CD4-positive, alpha-beta T cell treated with Interleukin-10 for 1 hour (primary cell): ENCODE measurements at places on chromosomes 11 and 22.

DNA sequence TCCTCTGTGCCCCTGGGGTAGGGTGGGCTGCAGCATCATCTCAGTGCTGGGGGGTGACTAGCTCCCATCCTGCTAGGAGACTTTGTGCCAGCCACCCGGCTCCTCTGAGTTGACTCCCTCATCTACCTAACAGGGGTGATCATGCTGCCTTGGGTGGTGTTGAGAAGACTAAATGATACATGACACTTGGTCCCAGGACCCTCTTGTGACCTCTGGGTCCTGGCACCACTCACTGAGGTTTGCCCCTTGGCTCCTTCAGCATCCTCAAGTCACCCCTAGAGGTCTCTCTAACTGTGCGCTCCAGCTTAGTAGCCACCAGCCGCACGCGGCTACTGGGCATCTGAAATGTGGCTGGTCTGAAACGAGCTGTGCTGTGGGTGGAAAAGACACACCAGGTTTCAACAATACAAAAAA, 72.1 kb downstream of the LRRC32 start:
- DNase-seq, result peak; percentile 12

- no peak for DNase-seq
Measured at GRCh38 chr22:49656291-49656851, 171.3 kb downstream of the BRD1 start.

- no peak for DNase-seq
Measured at GRCh38 chr11:17972987-17973386, 39.9 kb downstream of the SERGEF start.

DNA sequence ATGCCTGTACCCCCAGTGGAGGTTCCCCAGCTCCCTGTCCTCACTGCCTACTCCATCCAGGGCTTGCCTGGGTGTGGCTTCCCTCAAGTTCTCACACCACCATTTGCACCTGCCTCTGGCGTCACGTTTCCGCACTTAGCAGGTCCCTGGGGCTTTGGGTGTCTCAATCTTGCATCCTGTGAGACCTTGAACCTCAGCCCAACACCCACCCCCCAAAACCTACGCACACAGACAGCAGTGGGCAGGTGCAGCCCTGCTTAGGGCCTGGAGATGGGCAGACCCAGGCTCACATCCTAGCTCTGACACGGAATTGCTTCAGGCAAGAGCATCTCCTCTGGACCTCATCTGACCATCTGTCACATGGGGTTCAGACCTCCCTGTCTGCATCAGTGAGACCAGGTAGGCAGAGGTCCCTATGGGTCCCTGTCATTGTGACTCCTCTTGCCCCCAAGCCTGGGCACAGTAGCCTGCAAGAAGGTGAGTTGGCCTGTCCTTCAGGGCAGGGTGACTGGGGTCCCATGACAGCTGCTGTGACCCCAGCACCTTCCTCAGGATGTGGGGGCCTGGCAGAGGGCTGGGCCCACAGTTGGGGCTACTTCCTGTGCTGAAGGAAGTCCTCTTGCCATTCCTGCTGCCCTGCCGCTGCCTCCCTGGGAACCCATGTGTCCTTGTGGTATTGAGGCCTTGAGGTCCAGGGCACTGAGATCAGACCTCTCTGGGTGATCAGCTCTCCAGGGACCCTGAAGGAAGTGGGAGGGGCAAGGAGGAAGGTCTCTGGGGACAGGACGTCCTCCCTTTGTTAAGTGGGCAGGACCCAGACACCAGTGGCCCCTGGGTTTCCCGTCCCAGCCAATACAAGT, 2.0 kb downstream of the SIPA1 start:
- peak; percentile 88 for DNase-seq

GRCh38 chr22:23283591-23284503, 103.5 kb downstream of the BCR start:
- DNase-seq, result no peak

DNA sequence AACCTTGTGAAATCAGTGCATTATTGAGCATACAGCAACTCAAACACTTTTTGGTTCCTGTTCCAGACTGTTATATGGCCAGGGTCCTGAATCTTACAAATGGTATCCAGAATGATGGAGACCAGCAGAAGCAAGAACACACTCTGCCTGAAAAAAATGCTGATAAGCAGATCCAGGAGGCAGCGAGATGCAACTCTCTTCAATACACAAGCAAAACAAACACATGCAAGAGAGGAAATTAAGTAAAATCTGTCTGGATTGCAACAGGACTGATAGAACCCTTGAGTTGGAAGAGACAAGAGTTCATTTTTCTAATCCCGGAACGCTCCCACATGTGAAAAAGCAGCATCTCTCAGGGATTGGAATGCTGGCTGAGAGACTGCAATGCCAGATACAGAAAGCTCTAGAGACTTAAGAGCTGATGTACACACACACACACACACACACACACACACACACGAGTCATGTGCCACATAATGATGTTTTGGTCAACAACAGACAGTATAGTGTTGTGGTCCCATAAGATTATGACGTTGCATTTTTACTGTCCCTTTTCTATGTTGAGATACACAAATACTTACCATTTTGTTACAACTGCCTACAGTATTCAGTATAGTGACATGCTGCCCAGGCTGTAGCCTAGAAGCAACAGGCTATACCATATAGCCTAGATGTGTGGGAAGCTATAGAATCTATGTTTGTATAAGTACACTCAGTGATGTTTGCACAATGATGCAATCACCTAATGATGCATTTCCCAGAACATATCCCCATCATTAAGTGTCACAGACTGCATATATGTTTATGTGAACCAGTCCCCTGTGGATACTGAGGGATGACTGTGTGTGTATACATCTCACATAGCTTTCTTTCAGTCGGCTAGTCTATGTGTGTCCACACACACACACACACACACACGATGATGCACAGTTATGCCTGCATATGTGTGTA, 406.6 kb downstream of the LARGE1 start:
- no peak for DNase-seq

GRCh38 chr11:20634781-20635180, 34.6 kb upstream of the NELL1 start:
- DNase-seq, result no peak

- DNase-seq, result no peak
Measured at GRCh38 chr22:18983120-18983651, 47.1 kb upstream of the PRODH start.

GRCh38 chr11:34970480-34970879, 54.1 kb downstream of the PDHX start:
- no peak for DNase-seq

GRCh38 chr11:3216027-3216525, 2.5 kb downstream of the MRGPRG start:
- DNase-seq, result no peak

- no peak for DNase-seq
Measured at GRCh38 chr11:64385945-64386704, 27.2 kb downstream of the RPS6KA4 start.

DNA sequence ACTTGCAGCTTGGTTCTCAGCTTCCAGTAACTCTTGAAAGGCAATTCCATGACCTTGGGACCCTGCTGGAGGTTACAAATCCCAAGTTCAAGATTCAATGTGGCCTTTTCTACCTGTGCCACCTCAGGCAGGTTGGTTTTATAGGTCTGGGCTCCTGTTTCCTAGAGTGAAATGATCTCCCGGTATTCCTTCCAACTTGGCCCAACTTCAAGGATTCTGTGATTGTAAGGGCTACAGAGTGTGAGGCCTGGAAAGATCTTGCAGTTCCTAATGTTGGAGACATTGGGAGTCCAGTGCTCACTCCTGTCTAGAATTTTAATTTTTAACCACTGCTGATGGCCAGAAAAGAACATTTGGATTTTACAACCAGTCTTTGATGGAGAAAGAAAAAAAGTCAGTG, 91.6 kb downstream of the LDLRAD3 start:
- no peak for DNase-seq

GRCh38 chr22:41132550-41132949, 40.2 kb downstream of the EP300 start:
- no peak for DNase-seq

- DNase-seq, result no peak
Measured at GRCh38 chr11:125679397-125679796, 1.2 kb downstream of the ACRV1 start.

- DNase-seq, result no peak
Measured at GRCh38 chr11:27207025-27207650, 155.9 kb downstream of the CCDC34 start.

- DNase-seq, result no peak
Measured at GRCh38 chr11:76704171-76704948, 33.8 kb upstream of the LRRC32 start.

- no peak for DNase-seq
Measured at GRCh38 chr11:63682066-63683021, 1.0 kb downstream of the RTN3 start.

- DNase-seq, result no peak
Measured at GRCh38 chr11:44133335-44133946, 38.0 kb downstream of the EXT2 start.

DNA sequence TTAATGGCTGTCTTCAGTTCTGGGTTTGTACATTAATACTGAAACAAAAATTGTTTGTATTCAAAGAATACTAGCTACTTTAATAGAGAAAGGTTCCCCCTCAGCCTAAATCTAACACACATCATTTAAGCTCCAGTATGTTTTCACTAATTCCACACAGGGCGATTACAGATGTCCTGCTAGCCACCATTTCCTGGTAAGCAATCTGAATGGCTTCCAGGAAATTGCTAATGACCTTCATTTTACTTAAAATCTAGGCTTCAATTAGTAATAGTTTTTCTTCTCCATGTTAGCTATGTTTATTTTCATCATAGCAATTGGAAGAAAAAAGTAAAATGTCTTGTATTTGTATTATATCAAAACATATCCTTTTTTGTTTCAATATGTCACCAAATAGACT, 132.8 kb downstream of the SOX6 start:
- no peak for DNase-seq

DNA sequence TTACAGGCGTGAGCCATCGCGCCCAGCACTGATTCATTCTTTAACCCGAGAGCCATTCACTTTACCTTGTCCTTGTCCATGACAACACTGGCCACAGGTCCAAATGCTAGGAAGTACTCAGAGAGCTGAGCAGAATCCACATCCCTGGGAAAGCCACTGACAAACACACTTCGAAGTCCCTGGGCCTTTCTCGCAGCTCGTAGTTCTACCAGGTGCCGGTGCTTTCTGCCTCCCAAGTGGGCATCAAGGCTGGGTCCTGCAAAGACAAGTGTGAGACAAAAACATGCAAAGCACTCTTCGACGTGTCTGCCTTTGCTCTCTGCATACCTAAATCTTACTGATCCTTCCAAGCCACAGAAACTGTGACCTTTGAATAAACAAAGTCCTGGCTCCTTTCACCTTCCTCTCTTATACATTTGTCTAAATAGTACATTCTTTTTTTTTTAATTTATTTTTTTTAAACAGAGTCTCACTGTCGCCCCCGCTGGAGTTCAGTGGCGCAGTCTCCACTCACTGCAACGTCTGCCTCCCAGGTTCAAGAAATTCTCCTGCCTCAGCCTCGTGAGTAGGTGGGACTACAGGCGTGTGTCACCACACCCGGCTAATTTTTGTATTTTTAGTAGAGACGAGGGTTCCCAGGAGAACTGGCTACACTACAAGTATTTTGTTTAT, 2.2 kb downstream of the TUT1 start:
- DNase-seq, result peak; percentile 37

DNA sequence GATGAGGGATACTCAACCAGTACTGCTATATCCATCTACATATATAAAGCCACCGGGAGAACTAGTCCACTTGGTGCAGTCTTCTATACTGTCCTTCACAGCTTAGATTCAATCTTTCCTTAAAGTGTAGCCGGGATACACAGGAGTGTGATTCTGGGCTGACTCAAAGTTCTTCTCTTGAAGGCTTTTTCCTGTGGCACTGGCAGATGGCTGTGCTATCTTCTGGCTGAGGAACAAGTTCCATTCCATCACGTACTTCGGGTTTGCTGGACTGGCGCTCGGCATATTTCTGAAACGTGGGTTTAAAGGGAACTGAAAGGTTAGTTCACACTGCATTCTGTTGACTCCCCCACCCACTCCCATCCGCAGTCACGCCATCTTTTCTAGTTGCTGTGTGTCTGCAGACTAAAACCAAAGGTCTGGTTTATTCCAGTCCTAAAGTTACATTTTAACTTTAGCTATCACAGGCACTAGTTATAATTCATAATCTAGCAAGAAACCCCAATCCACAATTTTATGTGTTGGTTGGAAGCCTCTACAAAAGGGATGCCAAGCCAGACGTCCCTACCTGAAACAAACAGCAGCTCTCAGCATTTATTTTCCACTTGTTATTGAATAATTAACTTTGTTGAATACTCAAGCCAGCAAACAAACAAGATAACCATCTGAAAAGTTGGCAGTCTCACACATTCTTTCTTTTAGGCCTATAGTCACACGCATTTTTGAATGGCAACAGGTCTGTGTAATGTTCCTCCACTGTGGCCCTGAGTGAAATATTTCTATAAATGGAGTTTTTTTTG, 7.5 kb upstream of the C11orf65 start:
- DNase-seq, result no peak

- DNase-seq, result peak; percentile 7
Measured at GRCh38 chr11:78424334-78425270, 7.0 kb upstream of the GAB2 start.

DNA sequence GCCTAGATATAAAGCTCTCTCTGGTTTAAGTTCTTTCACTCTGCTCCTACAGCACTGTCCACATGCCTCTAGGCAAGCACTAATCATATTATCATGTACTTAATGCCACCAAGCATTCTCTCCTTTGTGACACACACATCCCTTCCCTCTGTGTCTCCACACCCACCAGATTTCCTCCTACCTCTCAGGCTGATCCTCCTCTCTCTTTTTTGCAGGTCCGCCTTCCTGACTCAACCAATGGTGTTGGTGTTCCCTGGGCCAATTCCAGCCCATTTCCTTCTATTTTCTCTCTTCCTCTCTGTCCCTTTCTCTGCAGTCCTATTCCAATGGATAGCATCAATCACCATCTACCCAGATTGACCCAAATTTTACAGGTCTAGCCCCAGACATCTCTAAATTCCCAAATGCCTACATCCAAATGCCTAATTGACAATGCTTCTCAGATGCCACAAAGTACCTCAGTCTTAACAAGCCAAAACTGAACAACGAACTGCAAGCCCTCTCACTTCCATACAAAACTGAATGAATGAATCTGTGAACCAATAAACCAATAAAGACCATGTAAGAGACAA, 504 bp upstream of the ZNF215 start:
- no peak for DNase-seq

DNA sequence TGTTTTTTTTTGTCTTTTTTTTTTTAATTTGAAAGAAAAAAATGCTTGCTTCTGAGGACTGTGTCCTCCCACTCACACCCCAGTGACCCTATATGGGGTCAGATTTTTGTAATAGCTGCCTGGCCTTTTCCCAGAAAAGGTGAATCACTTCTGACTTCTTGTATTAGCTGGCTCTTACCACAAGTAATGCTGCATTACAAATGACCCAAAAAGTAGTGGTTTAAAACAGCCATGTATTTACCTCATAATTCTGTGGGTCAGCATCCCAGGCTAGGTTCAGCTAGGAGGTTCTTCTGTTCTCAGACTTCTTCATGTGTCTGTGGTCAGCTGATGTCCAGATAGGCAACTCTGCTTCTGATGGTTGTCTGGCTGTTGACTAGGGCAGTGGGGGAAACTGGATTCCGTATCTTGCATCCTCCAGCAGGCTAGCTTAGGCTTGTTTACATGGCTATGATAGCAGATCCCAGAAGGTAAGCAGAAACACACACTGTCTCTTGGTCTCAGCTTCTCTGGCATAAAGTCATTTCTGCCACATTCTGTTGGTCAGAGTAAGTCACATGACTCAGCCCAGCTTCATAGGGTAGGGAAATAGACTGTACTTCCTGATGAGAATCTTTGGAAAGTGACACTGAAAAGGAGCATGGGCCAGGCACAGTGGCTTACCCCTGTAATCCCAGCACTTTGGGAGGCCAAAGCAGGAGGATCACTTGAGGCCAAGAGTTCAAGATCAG, 19.5 kb downstream of the LHFPL7 start:
- DNase-seq, result no peak
